ENCODE measurements at places on chromosomes 13 and 19.

DNA sequence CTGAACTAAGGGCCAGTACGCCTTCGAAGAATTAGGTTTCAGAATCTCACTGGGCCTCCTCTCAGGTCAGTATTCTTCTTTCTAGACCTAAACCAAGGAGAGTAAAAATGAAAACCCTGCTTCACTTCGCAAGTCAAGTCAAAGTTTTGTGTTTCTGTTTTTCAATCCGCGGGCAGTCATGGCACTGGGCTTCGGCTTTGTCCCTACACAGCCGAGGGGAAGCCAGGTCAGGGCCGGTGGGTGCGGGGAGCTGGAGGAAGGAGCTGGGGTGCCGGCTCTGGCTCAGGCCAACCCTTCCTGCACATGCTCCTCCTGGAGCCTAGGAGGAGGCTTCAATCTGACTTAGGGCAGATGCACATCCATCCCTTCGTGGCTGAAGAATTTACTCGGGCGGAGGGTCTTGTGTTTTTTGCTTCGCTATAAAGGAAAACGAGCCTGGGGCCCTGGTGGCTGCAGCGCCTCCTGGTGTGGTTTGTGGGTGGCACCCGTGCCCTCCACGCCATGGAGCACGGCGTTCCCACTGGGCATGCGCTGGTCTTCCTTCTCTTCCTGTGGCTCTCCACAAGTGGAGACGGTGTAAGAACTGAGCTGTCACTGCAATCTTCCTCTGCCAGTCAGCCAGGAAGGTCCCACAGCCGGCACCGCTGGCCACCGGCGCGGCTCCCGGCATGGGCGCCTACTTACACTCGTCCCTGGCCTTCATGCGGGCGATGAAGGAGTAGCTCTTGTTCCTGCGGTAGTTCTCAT, 22.5 kb downstream of the C19orf44 start:
- DNase-seq, result no peak

DNA sequence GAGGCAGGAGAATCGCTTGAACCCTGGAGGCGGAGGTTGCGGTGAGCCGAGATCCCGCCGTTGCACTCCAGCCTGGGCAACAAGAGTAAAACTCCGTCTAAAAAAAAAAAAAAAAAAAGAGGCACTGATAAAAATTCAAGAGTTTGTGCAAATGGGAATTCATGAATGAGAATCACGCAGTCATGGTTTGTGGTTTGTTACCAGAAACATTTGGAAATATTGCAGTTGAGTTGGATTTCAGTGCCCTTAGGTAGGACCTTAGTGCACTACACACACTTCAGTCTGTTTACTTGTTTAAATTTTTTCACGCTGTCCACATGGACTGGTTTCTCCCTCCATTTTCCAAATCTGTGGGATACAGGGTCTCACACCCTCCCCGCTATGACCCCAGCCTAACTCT, 28.4 kb downstream of the ZNF844 start:
- no peak for DNase-seq

DNA sequence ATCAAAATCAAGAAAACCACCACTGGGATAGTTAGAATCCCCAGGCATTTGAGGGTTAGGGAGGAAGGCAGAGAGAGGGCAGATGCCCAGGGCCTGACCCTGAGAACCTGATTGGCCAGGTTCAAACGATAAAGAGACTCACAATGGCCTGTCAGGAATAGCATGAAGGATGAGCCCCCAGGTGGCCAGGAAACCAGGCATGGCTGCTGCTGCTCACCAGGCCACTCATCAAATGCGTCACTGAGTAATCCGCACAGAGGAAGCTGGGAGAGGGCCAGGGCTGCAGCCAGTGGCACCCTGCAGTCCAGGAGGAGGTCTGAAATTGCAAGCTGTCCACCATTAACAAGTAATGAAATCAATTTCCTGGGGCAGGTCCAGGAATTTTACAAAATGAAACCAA, 111.3 kb downstream of the KATNAL1 start:
- DNase-seq, result no peak

- no peak for DNase-seq
These were observed 18.5 kb downstream of the SLC27A1 start for GRCh38 chr19:17488593-17489391.

- DNase-seq, result no peak
These were observed 74.6 kb downstream of the GNG7 start for GRCh38 chr19:2627855-2628254.

DNA sequence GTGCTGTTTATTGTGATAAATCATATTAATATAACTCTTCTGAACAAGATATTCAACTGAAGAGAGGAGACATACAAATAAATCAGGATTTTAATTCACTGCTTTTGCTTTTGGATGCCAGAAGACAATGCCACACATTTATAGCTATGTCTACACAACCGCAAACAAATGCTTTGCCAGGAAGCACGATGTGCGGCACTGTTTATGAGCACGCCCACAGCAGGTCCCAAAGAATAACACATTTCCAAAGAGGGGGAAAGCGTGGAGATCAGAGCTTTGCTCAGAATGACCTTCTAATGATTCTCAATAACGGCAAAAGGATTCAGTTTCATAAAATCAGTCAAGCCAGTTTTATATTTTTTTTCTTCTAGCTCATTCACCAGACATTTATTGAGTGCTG, 16.7 kb downstream of the FAM216B start:
- DNase-seq, result no peak

- no peak for DNase-seq
These were observed 663 bp downstream of the SLITRK6 start for GRCh38 chr13:85798556-85798955.

DNA sequence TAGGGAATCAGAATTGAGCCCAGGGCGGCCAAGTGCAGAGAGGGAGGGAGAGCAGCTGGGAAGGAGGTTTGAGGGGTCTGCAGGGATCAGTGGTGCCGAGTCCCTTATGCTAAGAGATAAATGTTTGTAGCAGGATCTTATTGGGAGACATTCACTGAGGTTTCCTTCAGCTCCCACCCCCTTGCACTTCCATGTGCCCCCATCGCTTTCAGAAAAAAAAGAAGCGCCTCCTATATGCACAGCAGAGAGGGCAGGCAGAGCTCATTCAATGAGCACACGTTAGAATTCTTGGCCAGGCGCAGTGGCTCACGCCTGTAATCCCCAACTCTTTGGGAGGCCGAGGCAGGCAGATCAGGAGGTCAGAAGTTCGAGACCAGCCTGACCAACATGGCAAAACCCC, 28.0 kb downstream of the CYP4F2 start:
- DNase-seq, result no peak

DNA sequence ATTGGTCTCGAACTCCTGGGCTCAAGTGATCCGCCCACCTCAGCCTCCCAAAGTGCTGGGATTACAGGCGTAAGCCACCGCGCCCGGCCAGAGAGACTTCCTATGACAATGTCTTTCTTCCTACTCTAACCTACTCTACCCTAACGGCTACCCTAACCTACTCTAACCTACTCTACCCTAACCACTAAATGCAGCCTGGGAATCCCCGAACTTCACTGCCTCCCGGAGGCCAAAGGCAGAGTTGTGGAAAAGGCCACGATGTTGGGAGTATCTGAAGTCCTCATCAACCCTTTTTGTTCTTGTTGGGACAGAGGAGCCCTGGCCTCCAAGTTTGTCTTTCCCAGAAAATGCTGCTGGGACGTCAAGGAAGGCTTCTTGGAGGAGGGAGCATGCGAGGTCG, 967 bp upstream of the NR2C2AP start:
- no peak for DNase-seq

DNA sequence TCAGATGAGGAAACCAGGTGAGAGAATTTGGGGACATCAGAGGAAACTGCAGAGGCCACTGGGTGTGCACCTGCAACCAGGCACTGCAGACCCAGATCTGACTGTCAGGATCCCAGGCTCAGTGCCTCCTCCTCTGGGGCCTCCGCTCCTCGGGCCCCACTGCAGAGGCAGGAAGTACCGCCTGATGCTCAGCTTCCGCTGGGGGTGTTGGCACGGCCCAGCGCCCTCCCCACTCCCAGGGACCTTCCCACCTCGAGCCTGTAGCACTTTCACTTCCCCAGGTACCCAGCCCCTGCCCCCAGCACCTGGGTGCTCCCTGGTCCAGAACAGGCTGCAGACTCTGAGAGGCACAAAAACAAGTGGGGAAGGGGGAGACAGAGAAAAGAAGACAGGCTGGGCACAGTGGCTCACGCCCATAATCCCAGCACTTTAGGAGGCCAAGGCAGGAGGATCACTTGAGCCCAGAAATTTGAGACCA, 1.4 kb upstream of the CD37 start:
- DNase-seq, result no peak

GRCh38 chr19:39867133-39867532, 21.0 kb upstream of the FBL start:
- no peak for DNase-seq

DNA sequence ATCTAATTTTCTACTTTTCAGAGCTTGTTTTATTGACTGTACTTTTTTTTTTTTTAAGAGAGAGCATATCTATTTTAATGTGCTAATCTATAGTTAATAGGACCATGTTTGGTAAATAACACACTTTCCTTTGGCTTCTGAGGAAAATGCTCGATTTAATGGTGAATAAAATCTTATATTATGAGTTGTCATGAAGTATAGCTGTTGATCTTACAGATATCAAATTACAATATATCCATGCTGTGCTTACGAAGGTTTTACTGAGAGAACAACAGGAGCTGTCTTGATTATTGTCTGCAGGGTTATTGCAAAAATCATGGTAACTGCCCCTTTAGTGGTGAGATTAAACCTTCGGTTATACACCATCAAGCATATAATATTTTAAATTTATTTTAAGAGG, 29.6 kb downstream of the URI1 start:
- DNase-seq, result no peak

DNA sequence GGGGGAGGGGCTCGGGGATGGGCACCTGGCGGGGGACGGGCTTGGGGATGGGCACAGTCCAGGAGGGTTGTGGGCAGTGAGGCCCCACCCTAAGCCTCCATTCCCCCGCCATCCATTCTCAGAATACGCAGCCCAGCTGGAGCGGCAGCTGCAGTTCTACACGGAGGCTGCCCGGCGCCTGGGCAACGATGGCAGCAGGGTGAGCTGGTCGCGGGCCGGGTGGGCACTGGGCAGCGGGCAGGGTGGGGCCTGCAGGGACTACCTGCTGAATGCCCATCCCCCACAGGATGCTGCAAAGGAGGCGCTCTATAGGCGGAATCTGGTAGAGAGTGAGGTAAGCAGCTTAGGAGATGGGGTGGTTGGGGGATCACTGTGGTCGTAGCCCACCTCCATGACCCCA, 8.3 kb downstream of the PODNL1 start:
- DNase-seq, result no peak

All from cortex of kidney (tissue), 1 donor.